ENCODE measurements at places on chromosomes 3 and 15. TPM values are rescaled to one million over a fixed set of nuclear protein-coding genes. Genes with fewer than 3 reads are reported as not detected.

DNA sequence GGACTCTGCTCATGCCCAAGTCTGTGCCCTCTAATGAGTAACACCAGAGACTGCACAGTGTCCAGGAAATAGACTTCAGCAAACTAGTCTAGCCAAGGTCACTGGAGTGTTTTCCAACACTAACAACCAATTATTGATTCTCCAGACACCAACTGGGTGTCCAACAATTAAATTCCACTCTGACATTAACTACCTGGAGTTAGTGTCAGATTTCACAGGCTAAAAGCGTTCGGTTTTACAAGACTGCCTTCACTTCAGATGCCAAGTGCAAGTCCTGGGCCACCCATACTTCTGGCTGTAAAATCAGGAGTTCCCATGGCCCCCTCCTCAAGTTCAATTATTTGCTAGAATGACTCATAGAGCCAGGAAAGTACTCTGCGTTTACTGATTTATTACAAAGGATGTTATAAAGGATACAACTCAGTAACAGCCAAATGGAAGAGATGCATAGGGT is 20.8 kb upstream of the CFAP161 start:
- no peak for DNase-seq

DNA sequence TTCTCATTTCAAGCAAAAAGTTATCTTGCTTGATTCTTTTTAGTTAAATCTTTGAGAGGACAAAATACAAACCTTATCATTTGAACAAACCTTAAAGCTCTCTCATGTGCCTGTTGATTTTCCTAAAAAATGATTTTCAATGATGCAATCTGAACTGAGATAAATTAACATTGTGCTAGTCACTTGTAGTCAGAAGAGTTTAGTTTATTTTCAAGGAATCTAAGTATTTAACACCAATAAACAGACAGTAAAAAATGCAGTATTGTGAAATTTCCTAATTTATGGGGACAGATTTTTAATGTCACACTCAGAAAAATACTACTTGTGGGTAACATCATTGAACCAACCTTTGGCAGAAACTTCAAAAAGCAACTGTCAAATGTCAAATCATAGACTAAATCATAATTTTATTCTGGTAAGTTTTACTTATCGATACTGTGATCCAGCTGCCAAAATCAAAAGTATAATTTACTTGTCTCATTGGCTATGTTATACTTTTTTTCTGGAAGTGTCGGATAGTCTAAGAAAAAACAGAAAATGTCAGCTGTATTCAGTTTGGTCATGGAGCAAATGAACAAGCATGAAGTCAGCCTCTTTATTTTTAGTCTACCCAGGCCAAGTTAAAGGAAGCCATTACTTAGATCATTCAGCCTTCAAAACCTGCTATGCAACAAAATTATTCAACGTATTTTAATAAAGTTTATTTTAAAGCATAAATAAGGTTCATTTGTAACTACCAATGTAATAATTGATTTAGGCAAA is 52.4 kb upstream of the FNDC3B start:
- no peak for DNase-seq

DNA sequence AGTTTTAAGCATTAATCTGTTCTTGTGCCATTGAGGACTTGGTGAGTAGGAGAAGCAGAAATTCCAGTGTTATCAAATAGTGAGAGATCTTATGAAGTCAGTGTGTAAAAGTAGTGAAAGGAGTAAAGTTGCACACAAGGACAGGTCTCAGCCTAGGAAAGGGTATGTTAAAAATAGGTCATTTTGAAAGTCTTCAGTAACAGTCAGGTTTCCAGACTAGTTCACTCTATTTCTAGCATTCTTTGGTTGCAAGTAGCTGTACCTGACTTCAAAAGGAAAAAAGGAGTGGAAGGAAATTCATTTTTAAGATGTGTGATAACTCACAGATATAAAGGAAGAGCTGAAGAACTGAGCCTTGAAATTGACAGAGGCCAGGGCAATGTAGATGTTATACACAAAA is 250.1 kb upstream of the SATB1 start:
- DNase-seq, result no peak

DNA sequence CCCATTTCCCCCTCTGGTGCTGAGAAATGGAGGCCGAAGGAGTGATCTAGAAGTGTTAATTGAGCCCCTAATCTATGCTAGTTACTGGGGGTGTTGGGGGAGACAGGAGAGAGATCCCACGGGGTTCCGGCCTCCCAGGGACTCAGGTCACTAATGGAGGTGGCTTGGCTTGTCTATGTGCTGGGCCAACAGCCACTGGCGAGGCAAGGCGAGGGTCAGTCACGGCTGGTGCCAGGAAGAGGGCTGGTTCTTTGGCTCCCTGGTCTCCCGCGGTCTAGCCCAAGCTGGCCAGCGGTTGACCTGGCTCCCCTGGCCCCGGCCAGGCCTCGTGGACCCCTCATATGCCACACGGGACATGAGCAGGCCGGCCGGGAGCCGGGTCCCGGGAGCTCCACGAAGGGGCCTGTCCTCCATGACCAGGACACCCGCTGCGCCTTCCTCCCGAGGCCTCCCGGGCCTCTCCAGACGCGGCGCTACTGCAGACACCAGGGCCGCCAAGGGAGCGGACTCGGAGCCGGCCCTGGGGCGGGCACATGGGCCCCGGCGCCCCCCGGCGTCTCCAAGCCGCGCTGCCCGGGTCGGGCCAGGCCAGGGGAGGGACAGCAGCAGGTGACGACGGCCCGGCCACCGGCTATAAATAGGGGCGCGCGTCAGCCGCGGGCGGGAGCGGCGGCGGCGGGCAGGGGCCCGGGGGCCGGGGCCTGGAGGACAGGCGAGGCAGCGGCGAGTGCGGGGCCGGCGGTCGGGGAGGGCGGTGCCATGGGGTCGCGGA is at the start of gene ALPK3:
ALPK3 (plus strand) TSS at position 663 of the 772 bp plus-strand sequence; CDS start at position 760, 97 bp downstream.
- no peak for DNase-seq

REC114 gene
- not detected for total RNA-seq

- no peak for DNase-seq
Measured at GRCh38 chr3:134307425-134307824, 56.8 kb upstream of the RYK start.

- peak; percentile 79 for DNase-seq
Measured at GRCh38 chr3:51686512-51687215, 15.6 kb downstream of the TEX264 start.

GRCh38 chr3:195175076-195175475 is 95.9 kb downstream of the XXYLT1 start:
- DNase-seq, result no peak

- DNase-seq, result no peak
Measured at GRCh38 chr3:154161806-154162205, 40.6 kb downstream of the ARHGEF26 start.

RARB gene
- not detected for total RNA-seq

DNA sequence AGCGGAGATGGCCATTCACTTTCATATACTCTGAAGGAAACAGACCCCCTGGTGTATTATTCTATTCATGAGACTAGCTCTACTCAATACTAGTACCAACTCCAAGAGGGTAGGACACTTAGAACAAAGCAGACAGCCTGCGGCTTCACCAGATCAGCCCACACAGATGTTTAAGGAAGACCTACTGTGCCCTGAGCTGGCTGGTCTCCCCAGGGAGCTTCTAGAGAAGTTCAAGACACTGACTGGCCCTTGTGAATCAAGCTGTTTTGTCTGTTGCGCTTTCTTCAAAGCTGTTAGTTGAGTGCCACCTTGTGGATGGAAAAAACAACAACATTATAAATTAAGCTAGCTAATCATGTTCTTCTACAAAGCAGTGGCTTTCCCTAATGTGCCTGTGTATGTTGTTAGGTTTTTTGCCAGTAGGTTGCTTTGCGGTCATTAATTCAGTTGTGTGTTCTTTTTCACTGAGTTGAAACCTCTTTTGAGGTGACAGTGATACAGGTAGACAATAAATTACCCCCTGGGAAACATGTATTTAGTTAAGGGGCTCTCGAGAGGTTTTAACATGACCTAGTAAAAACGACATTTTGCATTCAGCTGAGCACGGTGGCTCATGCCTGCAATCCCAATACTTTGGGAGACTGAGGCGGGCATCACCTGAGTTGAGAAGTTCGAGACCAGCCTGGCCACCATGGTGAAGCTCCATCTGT is 64.2 kb upstream of the MYZAP start:
- no peak for DNase-seq

- DNase-seq, result no peak
Measured at GRCh38 chr3:72768936-72769335, 79.3 kb downstream of the SHQ1 start.

SLC24A5 gene
- not detected for total RNA-seq

ANO10 gene
- 10.1 TPM for total RNA-seq

Measured in activated naive CD8-positive, alpha-beta T cell treated with anti-CD3 and anti-CD28 coated beads for 36 hours (primary cell).